ENCODE measurements at places on chromosomes 1 and 21.

GRCh38 chr1:105636052-105636451 is 1420.4 kb upstream of the PRMT6 start:
- DNase-seq, result no peak

DNA sequence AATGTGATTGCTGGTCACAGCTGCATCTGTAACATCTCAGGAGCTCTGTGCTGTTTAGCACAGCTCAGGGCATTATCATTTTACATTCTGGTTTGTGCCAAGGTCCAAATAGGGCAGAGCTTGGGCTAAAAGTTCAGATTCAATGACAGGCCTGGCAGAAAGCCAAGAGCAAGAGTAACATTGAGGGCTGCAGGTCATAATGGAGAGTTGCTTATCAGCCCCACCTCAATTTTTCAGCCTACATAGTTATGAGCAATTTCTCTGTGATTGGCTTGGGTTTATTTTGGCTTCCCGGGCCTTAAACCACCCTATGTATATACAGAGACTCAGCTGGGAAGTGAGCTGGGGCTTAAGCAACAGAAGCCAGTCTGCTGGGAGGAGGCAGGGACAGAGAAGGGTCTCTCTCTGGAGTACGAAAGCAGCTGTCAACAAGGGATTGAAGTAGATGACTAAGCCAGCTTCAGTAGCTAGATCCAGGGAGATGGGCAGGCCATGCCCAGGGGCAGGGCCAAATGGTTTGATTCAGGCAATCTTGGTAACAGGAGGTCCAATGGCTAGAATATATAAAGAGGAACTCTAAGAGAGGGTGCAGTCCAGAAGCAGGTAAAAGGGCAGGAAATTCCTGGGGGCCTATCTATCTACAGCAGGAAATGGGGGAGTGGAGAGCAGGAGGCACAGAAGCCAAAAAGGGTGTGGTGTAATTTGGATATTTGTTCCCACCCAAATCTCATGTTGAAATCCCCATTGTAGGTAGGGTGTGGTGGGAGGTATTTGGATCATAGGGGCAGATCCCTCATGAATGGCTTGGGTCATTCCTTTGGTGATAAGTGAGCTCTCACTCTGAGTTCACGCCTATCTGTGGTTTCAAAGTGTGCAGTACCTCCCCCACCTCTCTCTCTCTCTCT is 49.0 kb downstream of the BRINP2 start:
- no peak for DNase-seq

DNA sequence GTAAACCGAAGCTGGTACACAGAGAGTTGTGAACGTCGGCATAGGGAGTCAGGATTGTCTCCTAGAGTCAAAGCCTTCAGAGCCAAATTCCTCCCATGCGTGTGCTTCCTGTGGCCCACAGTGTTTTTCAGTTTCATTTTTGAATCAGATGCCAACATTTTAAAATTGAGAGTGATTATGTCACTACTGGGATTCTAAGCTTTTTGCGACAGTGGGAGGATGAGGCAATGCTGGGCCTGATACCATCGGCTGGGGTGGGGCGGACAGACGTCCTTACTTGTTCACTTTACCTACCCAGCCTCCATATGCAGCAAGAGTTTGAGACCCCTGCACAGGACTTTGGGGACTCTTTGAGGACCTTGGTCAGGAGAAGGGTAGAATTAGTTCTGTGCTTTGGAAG is 1.3 kb upstream of the KLHDC7A start:
- DNase-seq, result no peak

GRCh38 chr1:43853161-43853921 is 80.3 kb upstream of the ARTN start:
- DNase-seq, result peak; percentile 73

GRCh38 chr1:17018849-17019248 is 7.1 kb upstream of the ATP13A2 start:
- DNase-seq, result no peak

Measured in NCI-H1105 (cell line).